ENCODE measurements at places on chromosomes 2 and 18.
A peak's percentile ranks its signal among the peaks of the same experiment; 100 is the strongest.

DNA sequence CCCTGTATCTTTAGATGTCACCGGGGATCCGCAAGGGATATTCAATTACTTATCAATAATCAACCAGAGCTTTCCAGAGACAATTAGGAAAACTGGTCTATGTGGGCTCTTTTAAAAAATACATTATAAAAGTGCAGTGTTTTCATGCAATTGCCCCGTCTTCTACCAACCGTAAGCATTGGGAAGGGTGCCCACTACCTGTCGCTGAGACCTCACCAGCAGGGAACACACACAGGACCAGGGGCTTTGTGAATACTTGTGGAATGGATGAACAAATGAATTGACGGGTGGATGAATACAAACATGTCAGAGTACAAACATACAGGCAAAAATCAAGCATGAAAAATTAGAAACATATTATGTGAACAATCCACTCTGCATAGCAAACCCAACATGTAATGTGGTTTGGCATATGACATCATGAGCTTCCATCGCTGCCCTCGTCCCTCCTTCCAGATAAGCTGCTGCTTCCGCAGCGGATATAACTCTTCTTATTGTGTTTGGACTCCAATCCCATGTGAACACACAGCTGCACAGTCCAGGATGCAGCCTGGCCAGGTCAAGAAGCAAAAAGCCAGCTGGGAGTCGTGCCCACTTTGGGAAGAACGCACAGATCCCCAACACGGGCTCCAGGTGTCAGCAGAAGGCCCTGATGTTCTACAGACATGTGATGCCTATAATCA, 5.3 kb downstream of the FHL2 start:
- no peak for DNase-seq

- no peak for DNase-seq
Observed at GRCh38 chr2:19355416-19355821, 3.0 kb downstream of the OSR1 start.

DNA sequence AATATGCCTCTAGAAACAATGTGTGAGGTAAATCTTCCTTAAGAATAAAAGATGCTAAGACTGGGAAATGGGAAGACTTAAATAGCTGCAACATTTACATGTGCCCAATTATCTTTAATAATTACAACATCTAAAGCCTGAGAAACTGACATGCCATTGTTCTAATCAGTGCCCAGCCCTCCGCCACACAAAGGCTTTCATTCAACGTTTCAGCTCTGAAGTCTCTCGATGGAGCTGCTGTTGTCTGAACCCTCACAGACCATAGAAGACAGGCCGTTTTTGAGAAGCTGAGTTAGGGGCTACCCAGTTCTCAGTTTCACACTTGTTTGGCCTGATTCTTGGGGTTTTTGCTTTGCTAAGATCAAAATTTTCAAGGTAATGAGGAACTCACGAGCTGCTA, 315.4 kb upstream of the CHST9 start:
- no peak for DNase-seq

DNA sequence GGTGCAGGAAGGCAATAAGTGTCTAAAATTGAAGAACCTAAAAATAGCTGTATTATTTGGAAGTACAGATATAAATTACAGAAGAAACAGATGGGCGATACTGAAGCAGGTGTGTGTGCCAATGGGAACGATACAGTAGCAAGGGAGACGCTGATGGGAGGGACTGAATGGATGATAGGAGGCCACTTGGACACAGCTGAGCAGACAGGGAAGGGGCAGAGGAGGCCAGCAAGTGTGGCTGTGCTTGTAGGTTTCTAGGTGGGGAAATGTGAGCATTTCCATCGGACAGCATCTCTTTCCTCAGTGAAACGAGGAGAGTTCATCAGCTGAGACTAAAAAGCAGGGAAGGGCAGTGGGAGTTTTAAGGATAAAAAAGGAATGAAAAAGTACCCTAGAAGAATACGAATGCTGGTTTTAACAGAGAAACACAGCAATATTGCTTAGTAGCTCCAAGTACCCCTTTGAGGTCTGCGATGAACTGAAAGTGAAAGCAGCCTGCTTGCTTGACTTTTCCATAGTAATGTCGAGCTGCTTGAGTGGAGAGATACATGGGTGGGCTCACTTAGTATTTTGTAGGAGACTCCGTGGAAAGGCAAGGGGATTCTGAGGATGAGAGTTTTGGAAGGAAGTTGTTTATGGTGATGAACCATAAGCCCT, 91.7 kb upstream of the EPC2 start:
- DNase-seq, result peak; percentile 78

- no peak for DNase-seq
Observed at GRCh38 chr18:70455731-70456130, 166.9 kb downstream of the SOCS6 start.

- no peak for DNase-seq
Observed at GRCh38 chr2:241859436-241860183, 916 bp upstream of the PDCD1 start.

DNA sequence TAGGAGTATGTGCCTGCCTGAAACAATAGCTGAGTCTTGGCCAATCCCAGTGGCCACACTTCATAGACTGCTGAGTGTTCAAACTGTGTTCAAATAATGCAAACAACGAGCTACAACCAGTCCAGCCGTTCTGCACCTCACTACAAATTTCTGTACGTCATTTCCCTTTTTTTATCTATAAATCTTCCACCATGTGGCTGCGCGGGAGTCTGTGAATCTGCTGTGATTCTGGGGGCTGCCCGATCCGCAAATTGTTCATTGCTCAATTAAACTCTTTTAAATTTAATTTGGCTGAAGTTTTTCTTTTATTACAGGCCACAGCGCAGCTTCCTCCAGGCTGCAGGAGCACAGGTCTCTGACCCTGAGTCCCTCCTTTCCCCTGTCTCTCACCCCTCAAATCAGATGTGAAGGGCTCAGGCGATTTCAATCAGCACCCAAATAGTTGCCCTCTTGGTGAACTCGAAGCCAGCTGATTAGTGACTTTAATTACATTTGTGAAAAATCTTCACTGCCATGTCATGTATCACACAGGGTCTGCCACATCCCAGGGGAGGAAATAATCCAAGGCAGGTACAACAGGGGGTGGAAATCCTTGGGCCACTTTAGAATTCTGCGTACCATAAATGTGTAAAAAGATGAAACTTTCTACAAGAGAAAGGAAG, 145.6 kb downstream of the NDUFA10 start:
- no peak for DNase-seq

DNA sequence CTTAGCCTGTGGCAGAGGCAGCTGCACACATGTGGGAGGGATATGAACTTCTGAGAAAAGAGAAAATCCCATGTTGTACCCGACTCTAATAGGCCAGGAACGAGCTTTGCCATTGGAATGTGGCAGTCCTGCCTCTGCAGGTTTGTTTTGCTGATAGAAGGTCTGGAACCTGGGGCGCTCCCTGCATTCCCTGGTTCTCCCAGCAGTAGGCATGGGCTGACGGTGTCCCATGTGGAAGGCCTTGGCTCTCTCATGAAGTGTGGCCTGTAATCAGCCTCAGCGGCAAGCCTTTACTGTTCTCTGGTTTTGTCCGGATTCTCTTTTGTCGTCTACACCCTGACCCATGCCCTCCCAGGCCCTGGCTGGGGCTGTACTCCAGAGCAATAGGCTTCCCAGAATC, 72.3 kb downstream of the KIF5C start:
- no peak for DNase-seq

DNA sequence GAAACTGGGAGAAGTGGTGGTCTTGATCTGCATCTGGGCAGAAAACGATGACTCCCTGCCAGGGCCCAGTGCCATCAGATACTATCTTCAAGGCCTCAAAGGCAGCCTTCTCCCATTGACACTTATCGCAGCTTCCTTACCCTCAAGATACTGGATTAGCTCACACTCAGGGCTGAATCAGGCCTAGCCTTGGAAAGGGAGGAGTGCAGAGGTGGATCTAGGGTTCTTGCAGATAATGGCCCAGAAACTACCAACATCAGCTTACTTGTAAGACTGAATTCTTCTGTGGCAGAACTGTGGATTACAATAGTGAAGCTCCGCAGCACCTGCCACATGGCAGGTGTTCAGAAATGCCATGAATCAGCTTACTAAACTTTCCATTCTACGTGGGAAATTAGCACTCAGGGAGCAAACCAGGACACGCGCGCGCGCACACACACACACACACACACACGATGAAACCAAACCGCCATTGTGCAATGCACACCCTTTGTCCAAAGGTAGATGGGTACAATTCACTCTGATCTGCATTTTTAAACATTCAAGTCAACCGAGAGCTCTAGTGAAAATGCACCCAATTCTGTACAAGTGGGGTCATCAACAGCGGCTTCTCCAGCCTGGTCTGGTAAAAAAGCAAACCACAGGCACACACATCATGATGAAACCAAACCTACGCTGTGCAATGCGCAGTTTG, 26.3 kb upstream of the TMEM182 start:
- peak; percentile 16 for DNase-seq

DNA sequence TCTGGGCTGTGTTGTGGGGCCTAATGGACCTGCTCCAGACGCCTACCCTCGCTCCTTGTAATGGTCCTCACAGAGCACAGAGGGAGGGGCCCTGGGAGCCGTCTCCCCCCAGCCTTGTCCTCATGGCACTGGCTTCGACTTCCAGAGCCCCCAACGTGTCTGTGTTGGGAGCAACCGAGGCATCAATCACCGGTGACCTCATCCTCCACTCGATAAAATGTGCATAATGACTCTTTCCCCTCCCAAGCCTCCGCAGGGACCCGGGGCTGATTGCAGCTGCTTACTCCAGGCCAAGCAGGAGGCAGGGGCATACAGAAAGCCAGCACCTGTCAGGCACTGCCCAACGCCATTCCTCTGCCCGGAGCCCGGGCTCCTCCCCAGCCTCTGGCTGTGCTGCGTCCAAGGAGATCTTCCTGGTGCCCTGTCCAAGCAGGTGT, 271.7 kb downstream of the NDUFA10 start:
- DNase-seq, result no peak

DNA sequence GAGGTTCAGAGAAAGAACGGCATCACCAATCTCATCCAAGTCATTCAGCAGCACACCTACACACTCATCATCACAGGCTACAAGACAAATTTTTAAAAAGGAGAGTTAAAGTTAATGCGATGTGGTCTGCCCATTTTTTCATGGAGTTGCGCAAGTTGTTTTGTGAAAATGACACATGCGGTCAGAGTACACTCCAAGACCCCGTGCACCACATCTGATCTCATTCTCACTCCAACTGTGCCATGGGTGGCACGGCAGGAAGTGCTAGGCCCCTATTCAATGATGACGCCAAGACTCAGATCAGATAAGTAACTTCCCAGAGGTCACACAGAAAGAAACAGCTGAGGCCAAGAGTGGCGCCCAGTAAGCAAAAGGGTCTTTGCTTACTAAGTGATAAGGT, 119.8 kb downstream of the LAMA1 start:
- no peak for DNase-seq

DNA sequence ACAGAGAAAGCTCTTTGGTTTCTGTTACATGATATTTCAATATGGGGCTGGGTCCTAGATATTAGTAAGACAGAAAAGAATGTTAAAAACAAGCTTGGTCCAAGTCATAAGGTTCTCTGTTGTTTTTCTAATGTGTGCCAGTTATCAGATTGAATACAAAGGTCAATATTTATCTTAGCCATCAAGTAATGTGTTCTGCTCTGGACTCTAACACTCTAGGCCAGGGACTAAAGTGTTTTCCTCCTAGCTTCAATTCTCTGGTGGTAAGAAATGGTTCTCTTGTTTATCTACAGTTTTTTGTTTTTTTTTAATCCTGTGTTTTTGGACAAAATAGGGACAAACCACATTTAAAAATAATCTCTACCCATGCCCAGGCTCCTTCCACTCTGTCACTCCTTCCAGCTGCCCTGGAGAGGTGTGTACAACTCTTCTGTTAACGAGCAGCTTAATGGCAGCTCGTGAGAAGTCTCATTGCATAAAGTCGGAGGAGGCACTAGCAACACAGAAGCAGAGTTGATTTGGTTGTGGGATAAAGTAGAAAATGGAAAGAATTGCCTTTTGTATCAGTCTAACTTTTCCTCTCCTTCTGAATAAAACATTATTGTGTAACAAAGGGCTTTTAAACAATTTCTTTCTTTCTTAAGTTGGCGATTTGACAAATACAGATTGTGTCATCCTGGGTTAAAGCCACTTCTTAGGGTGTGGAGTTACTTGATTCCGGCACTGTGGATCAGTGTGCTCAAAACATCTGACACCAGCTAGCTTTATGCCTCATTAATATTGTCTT, 8.0 kb upstream of the SESTD1 start:
- no peak for DNase-seq

DNA sequence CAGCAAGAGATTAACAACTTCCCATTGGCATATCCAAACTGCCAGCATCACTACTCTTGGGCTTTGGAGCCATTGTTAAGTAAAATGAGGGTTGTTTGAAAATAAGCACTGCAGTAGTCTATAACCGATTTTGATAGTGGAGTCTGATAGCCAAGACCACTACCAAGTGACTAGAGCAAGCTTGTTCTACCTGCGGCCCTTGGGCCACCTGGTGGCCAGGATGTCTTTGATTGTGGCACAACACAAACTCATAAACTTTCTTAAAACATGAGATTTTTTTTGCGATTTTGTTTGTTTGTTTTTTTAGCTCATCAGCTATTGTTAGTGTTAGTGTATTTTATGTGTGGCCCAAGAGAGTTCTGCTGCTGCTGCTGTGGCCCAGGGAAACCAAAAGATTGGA, 11.0 kb downstream of the UBE2E3 start:
- no peak for DNase-seq

DNA sequence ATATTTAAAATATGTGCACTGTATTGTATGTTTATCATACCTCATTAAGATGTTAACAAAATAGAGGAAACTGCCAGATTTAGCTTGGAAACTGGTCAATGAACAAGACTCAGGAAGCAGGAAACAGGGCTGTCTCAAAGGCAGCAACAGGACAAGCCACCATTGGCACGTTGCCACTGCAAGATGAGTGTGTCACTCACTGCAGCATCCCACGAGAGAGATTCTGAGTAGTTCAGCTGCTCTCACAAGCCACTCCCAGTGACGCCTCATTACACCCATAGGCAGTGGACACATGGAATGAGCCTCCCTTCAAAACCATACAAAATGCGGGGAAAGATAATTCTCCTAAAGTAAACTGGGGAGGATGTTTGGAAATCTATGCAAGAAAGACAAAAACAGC, 181.9 kb upstream of the DLGAP1 start:
- DNase-seq, result no peak

GRCh38 chr2:29478641-29479040, 363.4 kb downstream of the CLIP4 start:
- DNase-seq, result no peak

DNA sequence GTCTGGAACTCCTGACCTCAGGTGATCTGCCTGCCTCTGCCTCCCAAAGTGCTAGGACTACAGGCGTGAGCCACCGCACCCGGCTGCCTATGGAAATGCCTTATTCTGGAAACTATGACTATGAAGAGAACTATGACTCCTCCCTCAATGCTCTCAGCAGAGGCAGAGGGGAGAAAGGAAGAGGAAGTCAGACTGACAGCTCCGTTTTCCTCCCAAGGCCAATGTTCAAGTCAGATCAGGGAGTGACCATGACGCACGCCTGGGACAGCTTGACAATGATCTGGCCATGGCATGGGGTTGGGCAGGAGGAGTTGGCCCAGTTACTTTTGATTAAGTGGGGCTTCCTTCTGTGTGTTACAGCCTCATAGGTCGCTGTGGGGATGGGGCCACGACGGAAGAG, 44.3 kb upstream of the MRPL33 start:
- DNase-seq, result no peak
